ENCODE measurements at places on chromosomes 3 and 15.

- DNase-seq, result no peak
Measured at GRCh38 chr15:41882689-41883483, 11.0 kb downstream of the SPTBN5 start.

- no peak for DNase-seq
Measured at GRCh38 chr3:38643592-38643991, 5.9 kb downstream of the SCN5A start.

GRCh38 chr3:126309861-126310655 lies 47.1 kb downstream of the KLF15 start:
- no peak for DNase-seq

DNA sequence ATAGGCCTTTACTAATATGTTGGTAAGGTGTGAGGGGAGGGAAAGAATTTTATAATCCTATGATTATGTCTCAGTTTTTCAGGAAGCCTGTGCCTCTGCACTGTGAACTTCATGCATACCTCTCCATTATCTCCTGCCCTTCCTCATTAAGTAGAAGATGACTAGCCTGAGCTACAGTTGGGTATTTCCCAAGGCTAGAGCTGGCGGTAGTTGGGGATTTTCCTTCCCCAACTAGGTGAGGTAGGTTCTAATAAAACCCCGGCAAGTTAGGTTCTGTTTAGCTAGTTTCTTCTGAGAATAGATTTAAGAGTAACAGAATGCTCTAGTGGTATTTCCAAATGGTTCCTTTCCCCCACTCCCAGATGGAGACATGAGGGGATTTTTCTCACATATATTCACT lies 414.5 kb downstream of the GRM7 start:
- no peak for DNase-seq

DNA sequence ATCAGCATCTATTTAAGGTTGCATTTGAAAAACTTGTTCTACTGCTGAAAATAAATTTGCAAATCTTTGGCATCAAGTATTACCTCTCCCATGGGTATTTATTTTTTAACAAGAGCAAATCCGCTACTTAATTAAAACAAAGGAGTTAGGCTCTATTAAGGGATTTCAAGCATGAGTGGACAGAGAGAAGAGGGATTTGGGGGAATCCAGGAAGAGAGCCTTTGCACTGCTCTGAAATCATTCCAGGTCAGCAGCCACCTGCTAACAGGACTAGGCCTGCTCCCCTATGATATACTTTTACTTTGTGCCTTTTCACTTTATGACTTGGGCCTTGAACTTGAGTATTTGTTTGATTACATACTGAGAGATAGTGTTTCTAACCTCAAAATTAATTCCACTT lies 57.1 kb downstream of the IQCH start:
- DNase-seq, result no peak
